GM04503 (cell line): ENCODE measurements at places on chromosomes 6 and 20.
A peak's percentile ranks its signal among the peaks of the same experiment; 100 is the strongest.

DNA sequence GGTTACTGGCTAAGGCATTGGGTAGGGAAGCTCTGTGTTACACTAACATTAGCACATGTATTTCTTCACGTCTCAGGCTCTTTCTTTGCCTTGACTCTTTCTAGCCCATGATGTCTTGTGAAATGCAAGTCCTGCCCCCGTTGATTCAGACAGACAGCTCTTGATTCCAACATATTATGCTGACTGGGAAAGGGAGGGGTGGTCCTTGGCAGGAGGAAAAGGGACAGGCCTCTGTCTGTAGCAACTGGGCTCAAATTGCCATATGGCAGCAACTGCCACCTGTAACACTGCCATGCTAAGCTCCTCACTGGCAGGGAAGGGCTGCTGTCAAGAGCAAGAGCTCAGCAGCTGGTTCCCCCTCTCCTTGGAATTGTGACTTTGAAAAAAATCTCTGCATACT is 5.7 kb upstream of the KCNK15 start:
- no peak for DNase-seq

- DNase-seq = no peak
Observed at GRCh38 chr6:157861814-157862213, 38.8 kb downstream of the SNX9 start.

DNA sequence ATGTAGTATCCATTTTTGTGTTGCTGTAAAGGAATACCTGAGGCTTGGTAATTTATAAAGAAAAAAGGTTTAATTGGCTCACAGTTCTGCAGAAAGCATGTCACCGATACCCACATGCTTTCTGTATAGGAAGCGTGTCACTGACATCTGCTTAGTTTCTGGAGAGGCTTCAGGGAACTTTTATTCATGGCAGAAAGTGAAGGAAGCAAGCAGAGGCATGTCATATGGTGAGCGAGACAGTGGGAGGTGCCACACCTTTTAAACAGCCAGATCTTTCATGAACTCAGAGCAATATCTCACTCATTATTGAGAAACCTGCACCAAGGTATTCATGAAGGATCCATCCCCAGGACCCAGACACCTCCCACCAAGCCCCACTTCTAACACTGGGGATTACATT is 3.5 kb downstream of the SUMO4 start:
- DNase-seq = no peak

- DNase-seq = no peak
Observed at GRCh38 chr6:161634916-161635315, 361.1 kb upstream of the AGPAT4 start.

DNA sequence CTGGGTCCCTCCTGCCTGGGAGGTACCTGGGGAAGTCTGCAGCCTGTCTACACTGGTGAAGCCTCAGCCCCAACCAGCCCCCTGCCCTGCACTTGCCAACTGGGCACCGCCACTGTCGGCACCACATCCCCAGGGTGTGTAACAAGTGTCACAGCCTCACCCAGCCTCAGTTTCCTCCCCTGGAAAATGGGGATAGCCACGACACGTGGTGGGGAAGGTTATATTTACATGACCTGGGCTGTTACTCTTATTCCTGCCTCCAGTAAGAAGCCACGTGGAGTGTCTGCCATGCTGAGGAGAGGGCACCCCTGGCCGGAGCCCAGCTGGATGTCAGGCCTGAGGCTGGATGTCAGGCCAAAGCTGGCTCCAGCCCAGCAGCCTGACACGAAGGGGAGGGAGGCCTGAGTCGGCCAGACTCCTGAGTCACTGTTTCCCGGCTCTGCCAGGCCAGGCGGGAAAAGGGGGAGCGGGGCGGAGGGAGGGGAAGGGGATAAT is 44.9 kb downstream of the SNAI1 start:
- peak; percentile 54 for DNase-seq

DNA sequence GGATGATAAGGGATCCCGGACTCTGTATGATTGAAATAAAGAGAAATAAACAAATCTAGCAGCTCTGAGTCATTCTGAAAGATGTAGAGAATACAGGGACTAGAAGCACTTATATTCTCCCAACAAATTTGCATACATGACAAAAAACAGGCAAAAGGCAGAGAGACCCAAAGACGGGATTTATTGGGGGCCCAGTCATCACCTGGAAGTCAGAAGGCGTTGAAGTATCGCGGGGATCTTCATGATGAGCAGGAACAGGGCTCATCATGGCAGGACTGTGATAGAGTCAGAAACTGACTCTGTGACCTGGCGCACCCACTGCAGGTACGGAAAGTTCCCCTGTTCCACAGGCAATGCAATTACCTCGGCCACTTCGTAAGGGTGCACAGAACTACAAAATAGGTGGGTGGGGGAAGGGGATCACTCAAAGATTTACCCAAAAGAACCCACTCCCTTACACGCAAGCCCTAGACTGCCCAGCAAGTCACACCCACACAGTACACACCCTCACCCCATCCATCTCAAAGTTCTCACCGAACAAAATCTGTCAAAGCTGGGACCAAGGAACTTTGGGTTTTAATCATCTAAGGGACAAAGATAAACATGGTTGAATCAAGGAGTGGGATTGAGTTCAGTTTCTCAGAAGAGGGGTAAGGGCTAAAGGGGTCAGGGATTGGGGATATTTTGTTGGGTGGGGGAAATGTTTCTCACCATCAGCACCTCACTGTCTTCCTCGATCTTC is 1.4 kb downstream of the CUTA start:
- DNase-seq = no peak

- no peak for DNase-seq
Observed at GRCh38 chr6:141437011-141437410, 695.7 kb upstream of the GJE1 start.

- DNase-seq = no peak
Observed at GRCh38 chr20:38269715-38270114, 9.2 kb upstream of the KIAA1755 start.

GRCh38 chr20:2151858-2152281 is 50.2 kb downstream of the STK35 start:
- peak; percentile 54 for DNase-seq

GRCh38 chr6:137496368-137496767 is 2.2 kb upstream of the OLIG3 start:
- DNase-seq = no peak

- no peak for DNase-seq
Observed at GRCh38 chr20:29306390-29307072, 1950.9 kb upstream of the DEFB115 start.

DNA sequence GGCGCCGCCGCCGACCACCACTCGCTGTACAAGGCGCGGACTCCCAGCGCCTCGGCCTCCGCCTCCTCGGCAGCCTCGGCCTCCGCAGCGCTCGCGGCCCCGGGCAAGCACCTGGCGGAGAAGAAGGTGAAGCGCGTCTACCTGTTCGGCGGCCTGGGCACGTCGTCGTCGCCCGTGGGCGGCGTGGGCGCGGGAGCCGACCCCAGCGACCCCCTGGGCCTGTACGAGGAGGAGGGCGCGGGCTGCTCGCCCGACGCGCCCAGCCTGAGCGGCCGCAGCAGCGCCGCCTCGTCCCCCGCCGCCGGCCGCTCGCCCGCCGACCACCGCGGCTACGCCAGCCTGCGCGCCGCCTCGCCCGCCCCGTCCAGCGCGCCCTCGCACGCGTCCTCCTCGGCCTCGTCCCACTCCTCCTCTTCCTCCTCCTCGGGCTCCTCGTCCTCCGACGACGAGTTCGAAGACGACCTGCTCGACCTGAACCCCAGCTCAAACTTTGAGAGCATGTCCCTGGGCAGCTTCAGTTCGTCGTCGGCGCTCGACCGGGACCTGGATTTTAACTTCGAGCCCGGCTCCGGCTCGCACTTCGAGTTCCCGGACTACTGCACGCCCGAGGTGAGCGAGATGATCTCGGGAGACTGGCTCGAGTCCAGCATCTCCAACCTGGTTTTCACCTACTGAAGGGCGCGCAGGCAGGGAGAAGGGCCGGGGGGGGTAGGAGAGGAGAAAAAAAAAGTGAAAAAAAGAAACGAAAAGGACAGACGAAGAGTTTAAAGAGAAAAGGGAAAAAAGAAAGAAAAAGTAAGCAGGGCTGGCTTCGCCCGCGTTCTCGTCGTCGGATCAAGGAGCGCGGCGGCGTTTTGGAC is 2.0 kb downstream of the SOX4 start:
- DNase-seq = no peak

GRCh38 chr6:5172041-5172653 is 87.0 kb downstream of the PPP1R3G start:
- no peak for DNase-seq

- no peak for DNase-seq
Observed at GRCh38 chr6:17311595-17312311, 30.6 kb downstream of the RBM24 start.

GRCh38 chr20:25340380-25340779 is 50.3 kb downstream of the ABHD12 start:
- no peak for DNase-seq
